Smooth muscle cell of bladder (primary cell): ENCODE measurements at places on chromosomes 5 and 9. TPM values are rescaled to one million over a fixed set of nuclear protein-coding genes. Genes with fewer than 3 reads are reported as not detected.

HTR1A gene
- not detected in 2 replicates for total RNA-seq

C5orf22 gene
- total RNA-seq = 14.8 and 15.3 TPM in 2 replicates

IL7R gene
- 6.4 and 8.8 TPM in 2 replicates for total RNA-seq

LCN6 gene
- not detected in 2 replicates for total RNA-seq

PCDHB11 gene
- 0.18 and 0.28 TPM in 2 replicates for total RNA-seq

RNF183 gene
- not detected in 2 replicates for total RNA-seq

PTPRD gene
- total RNA-seq = 3.8 and 6.9 TPM in 2 replicates

MSMP gene
- total RNA-seq = not detected in 2 replicates

NOXA1 gene
- total RNA-seq = 0.46 and 0.57 TPM in 2 replicates

OR1J2 gene
- 0.14 TPM in 1 of 2 replicates, not detected in the other for total RNA-seq

FYB1 gene
- not detected in 2 replicates for total RNA-seq

TAF11L5 gene
- not detected in 2 replicates for total RNA-seq

GMCL2 gene
- total RNA-seq = not detected in 2 replicates

IFNB1 gene
- not detected in 2 replicates for total RNA-seq

KCNV2 gene
- not detected in 2 replicates for total RNA-seq

SPATA9 gene
- 0.18 and 0.71 TPM in 2 replicates for total RNA-seq

DNAJC21 gene
- 43.0 and 59.1 TPM in 2 replicates for total RNA-seq

NR4A3 gene
- 0.55 and 1.00 TPM in 2 replicates for total RNA-seq

OSMR gene
- total RNA-seq = 77.4 and 86.6 TPM in 2 replicates

DIPK1B gene
- total RNA-seq = 1.00 and 1.0 TPM in 2 replicates

HACD4 gene
- 6.9 and 7.0 TPM in 2 replicates for total RNA-seq

QRFP gene
- total RNA-seq = not detected in 2 replicates

C5orf52 gene
- not detected in 2 replicates for total RNA-seq

C1QTNF3 gene
- 0.57 and 2.0 TPM in 2 replicates for total RNA-seq

BNC2 gene
- total RNA-seq = 27.5 and 27.6 TPM in 2 replicates

IRGM gene
- total RNA-seq = under 0.01 TPM in 1 of 2 replicates, not detected in the other

MARCHF11 gene
- total RNA-seq = not detected in 2 replicates

FAM81B gene
- not detected in 2 replicates for total RNA-seq
